ENCODE measurements at places on chromosomes 6 and 20.

- DNase-seq, result no peak
These were observed 215.4 kb downstream of the HDGFL1 start for GRCh38 chr6:22784601-22785410.

DNA sequence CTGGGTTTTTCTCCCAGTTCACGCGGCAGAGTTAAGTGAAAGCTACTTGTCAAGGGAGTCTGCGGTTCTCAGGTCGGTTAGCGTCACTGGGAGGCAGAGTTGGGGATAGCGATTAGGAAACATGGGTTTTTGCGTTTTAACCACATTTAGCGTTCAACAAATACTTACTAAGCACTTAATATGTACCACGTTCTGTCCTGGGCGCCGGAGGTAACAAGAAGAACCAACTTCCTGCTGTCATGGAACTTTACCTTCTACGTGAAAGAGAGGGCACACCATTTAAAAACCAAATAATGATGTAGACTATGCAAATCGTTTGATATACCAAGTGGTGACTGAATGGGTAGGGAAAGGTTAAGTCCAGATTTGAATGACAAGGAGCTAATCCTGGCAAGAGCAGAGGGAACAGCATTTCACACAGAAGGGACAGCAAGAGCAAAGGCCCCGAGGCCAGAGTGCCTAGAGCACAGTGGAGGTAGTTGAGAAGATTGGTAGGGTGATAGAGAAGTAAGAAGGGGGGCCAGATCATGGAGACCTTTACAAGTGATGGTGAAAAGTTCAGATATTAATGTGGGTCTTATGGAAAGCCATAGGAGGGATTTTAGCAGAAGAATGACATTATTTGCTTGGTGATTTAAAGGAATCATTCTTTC, 744 bp downstream of the RIOK1 start:
- DNase-seq, result no peak

- DNase-seq, result no peak
These were observed 8.9 kb downstream of the FBXO5 start for GRCh38 chr6:152973916-152974315.

DNA sequence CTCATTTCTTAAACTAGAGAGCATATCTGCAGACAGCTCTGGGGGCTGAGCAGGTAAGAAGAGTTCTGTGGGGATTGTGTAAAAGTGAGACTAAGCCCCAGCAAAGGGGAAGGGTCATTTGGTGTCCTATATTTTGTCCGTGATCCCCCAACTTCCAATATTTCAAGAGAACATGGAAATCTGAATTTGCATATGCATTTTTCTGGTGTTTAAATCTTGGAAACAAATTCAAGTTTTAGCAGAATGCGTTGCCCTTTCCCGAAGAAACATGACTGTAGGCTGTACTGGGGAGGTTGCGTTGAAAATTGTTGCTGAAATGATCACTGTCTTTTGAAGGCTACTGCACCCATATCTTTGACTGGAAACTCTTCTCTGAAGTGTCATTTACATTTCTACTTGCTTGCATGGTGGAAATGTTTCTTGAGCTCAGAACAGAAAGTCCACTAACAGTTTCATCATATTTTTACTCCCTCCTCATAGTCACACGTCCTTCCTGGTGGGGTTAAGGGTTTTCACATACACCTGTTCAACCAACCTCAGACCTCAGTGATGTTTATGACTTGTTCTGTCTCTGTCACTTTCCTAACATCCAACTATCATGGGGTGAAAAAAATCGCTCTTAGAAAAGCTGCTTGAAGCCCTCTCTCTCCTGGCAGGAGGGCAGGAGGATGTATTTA, 140.3 kb downstream of the BCAS1 start:
- DNase-seq, result no peak

DNA sequence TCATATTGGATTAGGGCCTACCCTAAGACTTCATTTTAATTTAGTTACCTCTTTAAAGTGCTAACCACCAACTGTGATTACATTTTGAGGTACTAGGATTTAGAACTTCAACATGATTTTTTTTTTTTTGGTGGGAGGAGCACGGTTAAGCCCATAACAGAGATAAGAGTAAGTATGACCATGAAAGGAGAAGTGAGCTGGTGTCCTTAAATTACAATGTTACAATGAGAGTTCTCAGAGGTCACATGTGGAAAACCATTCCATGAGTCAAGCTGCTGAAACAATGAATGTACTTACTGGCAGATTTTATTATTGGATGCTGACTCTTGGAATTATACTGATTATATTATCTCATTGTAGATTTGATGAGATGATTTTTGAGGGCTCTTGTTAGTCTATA, 779.3 kb upstream of the CITED2 start:
- no peak for DNase-seq
